ENCODE measurements at places on chromosomes 13 and 19.
A peak's percentile ranks its signal among the peaks of the same experiment; 100 is the strongest.

DNA sequence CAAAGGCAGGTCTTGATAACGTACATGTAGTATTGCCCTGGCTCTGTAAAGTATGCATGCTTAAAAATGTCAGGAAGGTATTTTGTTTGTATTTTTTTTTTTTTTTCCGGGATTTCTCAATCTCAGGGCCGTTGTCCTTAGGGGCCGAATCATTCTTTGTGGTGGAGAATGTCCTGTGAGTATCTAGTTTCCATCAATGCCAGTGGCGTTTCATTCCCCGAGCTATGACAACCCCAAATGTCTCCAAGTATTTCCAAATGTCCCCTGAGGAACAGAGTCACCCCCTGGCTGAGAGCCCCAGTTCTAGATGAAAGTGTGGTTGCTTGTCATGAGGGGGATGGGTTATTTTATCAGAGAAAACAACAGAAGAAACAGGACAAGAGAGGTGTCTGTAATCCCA lies 68.7 kb downstream of the ACSBG2 start:
- no peak for DNase-seq

- no peak for DNase-seq
Observed at GRCh38 chr13:51794964-51795363, 9.0 kb downstream of the DHRS12 start.

DNA sequence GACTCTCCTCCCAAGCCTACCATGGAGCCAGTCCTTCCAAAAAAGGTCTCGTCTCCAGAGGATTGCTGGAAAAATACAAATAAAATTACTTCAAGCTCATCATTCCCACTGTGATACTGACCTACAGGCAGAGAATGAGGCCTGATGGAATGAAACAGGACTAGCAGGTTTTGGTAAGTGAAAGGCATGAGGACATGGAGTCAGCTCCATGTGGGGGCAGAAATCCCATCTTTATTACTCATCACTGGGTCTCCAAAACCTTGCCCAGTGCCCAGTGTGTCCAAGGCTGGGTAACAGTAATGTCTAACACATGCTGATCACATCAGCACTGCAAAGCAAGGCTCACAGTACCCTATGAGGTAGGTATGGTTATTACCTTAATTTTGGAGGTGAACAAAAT lies 235.4 kb downstream of the DNAJC15 start:
- DNase-seq = no peak

DNA sequence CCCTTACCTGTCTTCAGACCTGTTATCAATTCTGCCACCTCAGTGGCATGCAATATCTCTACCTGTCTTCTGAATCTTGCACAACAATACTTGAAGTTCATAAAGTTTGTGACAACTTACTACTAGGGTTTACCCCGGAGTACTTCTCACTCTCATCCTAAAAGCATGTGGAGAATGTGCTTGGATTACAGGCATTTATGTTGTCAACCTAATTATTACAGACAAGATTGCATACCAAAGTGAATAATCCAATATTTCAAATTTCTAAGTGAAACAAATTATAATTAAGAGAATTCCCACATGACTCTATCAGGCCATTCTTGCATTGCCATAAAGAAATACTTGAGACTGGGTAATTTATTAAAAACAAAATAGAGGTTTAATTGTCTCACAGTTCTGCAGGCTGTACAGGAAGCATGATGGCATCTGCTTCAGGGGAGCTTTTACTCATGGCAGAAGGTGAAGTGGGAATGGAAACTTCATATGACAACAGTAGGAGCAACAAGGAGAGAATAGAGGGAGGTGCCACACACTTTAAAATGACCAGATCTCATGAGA lies 661.0 kb upstream of the SPRY2 start:
- DNase-seq = no peak

- no peak for DNase-seq
Observed at GRCh38 chr13:63327584-63327983, 1911.9 kb upstream of the PCDH20 start.

GRCh38 chr19:58218899-58219298 lies 9.8 kb upstream of the ZNF544 start:
- no peak for DNase-seq

DNA sequence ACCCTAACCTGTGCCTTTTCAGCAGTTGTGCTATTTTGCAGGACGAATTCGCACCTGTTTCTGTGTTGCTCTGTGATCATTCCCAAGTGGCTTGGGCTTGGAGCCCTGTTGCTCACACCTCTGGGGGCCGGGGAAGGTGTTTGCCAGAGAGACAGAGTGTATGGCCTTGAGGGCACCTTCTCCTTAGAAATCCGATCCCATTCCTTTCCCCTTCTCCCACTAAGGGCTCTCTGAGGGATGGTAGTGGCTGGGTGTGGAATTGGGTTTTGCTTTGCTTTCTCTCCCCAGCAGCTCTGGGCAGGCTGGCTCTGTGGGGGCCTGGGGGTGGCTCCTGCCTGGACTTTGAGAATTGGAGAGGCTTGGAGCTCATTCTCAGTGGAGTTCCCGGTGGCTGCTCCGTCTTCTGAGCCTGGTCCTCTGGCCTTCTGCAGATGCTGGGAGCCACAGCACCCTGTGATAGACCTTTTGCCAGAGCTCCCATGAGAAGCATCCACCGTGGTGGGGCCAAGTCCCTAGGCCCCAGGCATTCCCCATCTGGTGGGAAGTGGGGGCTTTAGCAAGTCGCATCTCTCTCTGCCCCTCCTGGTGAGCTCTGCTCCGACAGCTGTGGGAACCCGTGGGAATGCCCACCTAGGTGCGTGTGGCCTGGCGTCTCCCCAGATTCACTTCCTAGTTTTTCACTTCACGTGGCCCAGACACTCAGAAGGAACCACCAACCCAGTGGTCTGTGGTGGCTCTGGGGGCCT lies 26.1 kb downstream of the ATP11A start:
- DNase-seq = no peak

- no peak for DNase-seq
Observed at GRCh38 chr13:75368167-75368566, 113.8 kb downstream of the TBC1D4 start.

- DNase-seq = no peak
Observed at GRCh38 chr13:100394005-100394695, 194.4 kb downstream of the GGACT start.

GRCh38 chr19:35717665-35718344 lies at the start of gene KMT2B:
Gene KMT2B, plus strand, starts transcription at chr19:35718003. Its CDS starts 16 bp downstream, at chr19:35718019.
- DNase-seq = peak; percentile 89

DNA sequence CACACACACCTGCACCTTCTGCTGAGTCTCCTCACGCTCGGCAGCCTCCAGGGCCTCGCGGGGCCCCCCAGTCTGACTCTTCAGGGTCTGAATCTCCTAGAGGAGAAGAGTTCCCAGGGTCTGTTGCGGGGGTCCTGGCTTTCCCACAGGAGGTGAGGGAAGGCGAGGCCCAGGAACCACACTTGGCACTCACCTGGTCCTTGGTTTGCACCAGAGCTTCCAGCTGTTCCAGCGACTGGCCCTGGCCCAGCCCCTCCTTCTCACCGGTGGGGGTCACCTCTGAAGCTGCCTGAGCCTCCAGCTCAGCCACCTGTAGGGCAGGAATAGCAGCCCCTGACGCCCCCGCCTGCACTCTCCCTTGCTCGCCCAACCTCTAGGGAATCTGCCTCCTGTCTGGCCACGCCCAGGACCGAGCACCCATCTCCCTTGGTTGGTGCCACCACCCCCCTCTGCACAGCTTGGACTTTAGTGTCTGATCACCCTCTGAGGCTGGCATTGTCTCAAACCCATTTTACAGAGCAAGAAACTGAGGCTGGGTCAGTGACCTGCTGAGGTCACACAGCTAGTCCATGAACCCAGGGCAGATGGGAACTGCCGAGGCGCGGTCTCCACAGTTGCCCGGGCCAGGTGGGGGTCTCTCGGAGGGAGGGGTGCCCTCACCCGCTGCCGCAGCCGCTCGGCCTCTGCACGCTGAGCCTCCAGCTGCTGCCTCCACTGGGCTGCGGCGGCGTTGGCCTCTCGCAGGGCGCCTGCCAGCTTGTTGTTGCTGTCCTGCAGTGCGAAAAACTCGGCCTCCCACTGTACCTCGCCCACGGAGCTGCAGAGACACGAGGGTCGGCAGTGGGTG lies 9.5 kb downstream of the HOMER3 start:
- no peak for DNase-seq
